Activated T-cell treated with anti-CD3 and anti-CD28 coated beads for 24 hours (primary cell): ENCODE measurements at places on chromosomes 1 and 21.

DNA sequence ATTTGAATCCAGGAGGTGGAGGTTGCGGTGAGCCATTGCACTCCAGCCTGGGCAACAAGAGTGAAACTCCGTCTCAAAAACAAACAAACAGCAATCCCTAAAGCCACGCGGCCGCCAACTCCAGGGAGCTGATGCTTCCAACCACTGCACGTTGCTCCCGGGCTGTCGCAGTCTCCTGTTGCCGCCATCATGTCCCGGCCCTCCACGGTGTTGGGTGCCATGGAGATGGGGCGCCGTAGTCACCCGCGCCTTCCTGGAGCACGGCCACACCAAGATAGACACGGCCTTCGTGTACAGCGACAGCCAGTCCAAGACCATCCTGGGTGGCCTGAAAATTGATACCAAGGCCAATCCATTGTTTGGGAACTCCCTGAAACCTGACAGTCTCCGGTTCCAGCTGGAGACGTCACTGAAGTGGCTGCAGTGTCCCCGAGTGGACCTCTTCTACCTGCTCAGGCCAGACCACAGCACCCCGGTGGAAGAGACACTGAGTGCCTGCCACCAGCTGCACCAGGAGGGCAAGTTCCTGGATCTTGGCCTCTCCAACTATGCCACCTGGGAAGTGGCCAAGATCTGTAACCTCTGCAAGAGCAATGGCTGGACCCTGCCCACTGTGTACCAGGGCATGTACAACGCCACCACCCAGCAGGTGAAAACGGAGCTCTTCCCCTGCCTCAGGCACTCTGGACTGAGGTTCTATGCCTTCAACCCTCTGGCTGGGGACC lies 32.6 kb downstream of the SLC16A1 start:
- DNase-seq, result no peak

DNA sequence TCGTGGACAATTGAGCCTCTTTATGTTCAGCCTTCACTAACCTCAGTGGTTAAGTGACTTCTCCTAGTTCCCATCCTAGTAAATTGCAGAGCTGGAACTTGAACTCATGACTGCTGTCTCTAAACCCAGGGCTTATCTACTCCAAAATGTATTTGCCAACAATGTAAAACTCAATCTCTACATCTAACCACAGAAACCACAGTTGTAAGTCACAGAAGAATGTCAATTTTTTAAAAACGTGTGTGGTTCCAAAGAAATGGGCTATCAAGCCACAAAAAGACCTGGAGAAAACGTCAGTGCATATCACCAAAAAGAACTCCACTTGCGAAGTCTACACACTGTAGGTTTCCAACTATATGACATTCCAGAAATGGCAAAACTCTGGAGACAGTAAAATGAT lies 172.6 kb upstream of the HMCN1 start:
- no peak for DNase-seq

DNA sequence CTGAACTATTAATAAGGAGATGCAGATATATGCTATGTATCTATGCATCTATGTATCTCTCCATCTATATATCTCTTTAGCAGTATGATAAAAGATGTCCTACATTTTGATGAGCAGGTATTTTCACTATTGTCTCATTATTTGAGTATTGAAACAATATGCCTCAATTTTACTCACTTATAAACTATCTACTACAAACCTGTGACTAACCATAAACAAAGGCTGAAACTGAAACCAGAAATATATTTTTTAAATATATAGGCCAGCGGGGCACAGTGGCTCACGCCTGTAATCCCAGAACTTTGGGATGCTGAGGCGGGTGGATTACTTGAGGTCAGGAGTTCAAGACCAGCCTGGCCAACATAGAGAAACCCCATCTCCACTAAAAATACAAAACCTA lies 22.0 kb downstream of the EIF4G3 start:
- DNase-seq, result no peak

DNA sequence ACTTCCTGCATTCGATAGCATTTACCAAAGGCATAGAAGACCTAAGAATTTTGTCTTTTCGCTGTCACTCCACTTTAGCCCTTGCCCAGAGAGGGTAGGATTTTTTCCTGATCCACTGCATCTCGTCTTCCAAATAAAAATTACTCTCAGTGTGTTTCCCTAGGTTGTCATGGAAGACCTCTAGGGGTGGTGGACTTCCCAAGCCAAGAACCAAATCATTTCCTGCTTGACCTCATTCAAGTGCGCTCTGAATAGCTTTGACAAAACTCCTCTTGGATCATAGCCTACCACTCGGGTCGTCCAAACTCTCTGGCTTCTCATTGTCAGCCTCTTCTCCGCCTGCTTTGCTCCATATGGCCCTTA lies 431 bp upstream of the C1orf52 start:
- DNase-seq, result no peak

DNA sequence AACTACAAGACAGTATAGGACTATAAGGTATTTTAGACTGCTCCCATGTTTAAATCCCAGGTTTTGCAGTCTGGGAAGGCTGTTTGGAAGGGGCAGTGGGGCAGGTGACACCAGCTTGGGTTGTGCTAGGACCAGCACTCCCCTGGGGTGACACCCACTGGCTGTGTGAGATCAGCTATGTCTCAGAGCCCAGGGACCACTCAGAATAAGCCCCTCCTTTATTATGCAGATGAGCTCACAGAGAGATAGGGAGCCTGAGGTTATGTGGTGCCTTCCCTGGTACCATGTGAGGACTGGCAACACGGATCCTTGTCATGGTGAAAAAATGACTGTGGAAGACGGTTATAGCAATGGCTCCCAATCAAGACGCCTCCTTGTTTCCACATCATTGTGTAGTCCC lies 71.0 kb downstream of the NENF start:
- DNase-seq, result no peak

DNA sequence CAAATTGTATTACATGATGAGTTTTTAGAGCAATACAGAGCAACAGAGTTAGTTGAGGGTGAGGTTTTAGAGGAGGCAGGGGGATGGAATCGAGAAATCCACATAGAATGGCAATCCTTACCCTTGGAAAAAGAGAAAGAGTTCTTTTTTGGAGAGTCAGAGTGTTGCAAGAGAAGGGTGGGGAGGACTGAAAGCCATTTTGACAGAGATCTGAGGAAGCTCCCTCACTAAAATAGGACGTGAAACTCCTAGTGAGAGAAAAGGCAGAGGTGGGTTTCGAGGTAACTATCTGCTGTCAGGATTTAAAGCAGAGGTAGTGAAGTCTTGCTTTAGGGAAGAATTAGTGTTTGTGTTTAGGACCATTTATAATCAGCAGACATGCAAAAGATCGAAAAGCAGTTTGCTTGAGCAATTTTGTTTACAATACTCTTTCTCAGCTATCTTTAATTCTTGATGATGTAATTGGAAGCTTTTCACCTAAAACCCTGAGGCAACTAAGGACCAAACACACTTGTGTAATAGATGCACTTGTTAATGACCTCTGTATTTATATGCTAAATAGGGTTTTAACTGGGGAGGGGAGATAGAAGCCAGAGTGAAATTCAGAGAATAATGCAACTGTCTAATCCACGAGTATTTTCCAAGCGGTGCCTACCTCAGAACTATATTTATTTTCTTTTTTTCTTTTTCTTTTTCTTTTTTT lies 20.0 kb downstream of the ADAMTS5 start:
- no peak for DNase-seq

- DNase-seq, result no peak
Observed at GRCh38 chr1:119893238-119893791, 3.0 kb downstream of the ADAM30 start.
